ENCODE measurements at places on chromosomes 1 and 21.

GRCh38 chr21:39616211-39616772 lies 3.6 kb downstream of the B3GALT5 start:
- DNase-seq = no peak

- DNase-seq = no peak
These were observed 91.4 kb downstream of the TAS1R2 start for GRCh38 chr1:18768086-18768485.

GRCh38 chr1:115428256-115428655 lies 90.2 kb upstream of the NGF start:
- DNase-seq = no peak

DNA sequence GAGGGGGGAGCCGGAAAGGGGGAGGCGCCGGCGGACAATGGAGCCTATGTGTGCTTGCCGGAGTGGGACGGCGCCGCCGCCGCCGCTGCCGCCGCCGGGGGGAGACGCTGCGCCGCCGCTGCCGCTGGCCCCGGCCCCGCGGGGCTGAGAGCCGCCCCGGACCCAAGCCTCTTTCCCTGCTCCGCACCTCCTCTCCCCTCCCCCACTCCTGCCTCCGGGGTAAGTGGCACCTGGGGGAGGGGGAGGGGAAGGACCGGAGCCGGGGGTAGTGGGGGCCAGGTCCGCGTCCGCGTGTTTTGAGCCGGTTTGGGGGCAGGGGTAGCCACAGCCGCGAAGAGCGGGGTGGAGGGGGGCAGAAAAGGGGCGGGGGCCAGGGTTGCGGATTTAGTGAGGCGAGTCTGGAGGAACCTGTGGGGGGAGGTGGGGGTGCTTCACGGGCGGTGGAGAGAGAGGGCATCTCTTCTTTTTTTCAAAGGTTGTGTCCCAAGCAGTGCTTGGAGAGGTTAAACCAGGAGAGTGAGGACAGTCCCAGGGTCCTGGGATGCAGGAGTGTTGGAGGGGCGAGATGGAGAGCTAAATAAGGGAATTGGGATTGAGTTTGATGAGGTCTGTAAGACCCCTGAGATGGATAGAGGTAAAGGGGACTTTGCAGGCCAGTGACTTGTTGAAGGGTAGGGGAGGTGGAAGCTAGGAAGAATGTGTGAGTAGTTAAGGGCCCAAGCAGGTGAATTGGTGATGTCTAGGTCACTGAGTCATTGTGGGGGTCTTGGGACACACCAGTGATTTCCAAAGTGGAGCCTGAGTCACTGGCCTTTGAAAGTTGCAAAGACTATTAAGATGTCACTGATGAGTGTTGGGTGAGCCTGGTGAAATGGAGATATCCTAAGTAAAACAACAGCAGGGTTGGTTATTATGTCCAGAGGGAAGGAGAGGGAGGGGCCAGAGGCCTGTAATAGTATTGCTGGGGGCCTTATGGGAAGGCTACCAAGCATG lies 59.1 kb downstream of the BCL9 start:
- DNase-seq = no peak

DNA sequence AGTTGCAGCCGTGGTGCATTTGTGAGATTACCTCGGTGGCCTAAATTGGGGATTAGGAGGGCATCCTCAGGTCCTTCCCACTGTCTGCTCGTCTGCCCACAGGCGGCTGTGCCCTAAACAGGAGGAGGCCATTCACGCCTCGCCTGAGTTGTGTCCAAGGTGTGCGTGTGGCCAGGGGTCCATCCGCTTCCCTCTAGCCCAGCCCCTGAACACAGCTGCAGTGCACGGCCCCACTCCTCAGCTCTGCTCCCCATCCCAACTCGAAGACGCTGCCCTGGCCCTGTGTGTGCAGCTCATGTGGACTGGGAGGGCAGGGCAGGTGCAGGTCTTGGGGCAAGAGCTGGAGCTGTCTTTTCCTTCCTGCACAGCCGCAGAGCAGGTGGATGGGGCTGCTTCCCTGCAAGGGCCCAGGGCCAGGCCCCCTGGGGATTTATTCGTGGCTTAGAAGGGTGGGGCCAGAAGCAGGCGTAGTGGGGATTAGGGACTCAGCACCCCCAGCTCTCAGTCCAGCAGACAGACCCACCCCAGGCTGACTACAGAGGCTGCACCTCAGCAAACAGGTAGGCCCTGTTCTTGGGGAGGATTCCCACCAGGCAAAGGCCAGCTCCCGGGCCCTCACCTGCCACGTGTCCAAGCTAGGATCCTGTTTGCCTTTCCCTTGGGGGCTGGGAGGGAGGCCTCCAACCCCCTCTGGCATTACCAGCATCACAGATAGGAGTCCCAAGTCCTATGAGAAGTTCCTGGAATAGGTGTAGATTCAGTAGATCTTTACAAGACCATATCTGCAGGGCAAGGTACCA lies 4.3 kb downstream of the GUK1 start:
- no peak for DNase-seq

- DNase-seq = no peak
These were observed 133.1 kb downstream of the TNNI3K start for GRCh38 chr1:74368335-74368734.

DNA sequence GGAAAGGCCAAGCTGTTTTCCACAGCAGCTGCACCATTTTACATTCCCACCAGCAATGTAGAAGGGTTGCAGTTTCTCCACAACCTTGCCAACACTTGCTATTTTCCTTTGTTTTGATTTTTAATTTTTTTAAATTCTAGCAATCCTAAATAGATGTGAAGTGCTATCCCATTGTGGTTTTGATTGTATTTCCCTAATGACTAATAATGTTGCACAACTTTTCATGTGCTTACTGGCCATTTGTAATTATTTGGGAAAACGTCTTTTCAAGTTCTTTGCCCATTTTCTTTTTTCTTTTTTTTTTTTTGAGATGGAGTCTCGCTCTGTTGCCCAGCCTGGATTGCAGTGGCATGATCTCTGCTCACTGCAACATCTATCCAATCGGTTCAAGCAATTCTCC lies 53.9 kb downstream of the VCAM1 start:
- no peak for DNase-seq

- no peak for DNase-seq
These were observed 31.9 kb downstream of the SERINC2 start for GRCh38 chr1:31444725-31445448.

DNA sequence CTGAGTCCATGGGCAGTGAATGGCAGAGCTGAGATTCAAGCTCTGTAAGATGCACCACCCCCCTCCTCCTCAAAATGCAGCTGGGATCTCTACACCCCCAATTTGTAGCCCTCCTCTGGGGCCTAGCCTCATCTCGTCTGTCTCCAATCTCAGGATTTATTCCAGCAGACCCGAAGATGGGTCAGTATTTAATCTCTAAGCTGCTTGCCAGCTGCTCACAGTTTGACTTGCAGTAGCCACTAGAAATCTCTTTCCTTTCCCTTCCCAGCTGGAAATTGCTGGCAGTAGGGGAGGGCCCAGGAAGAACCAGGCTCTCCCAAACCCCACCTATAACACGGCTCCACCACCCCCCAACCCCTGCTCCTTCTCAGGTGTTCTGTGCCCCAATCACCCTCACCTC lies 1.5 kb downstream of the LACTBL1 start:
- DNase-seq = no peak

DNA sequence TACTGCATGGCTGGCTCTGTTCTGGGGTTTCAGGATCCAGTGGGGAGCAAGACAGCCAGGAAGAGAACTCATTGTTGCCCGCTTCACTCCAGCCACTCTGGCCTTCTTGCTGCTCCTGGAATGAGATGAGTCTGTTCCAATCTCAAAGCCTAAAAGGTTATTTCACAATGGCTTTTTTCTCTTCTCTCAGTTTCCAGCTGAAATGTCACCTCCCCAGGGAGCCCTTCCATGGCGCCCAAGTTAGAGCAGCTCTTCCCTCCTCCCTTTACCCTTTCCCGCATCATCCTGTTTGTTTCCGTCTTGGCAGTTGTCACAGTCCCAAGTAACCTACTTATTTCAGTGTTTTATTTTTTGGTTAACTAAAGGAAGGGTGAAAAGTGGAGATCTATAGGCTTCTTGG lies 15.8 kb downstream of the PLA2G2A start:
- DNase-seq = no peak

- no peak for DNase-seq
These were observed 852.9 kb upstream of the ADGRL4 start for GRCh38 chr1:79859212-79859948.

DNA sequence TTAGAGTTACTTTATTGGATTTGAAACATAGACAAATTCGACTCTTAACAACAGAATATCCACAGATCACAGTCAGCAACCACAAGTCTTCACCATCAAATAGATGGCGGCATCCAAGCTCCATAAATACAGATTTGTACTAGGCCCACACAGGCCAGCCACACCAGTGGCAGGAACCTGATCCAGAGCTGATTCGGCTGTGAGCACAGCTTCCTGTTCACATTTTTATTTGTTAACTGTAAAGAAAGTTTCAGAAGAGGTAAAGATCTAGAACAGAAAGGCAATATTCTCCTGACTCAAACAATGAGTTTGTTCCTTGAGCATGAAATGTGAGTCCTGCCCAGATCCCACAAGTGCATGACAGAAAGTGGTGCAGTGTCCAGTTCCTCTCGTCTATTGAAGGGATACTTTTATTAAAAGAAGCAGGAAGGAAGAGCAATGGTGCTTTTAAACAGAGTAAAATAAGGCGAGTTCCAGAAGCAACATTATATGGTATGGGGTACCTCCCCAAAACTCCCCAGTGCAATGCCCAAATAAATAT lies 205.8 kb downstream of the SLC45A1 start:
- no peak for DNase-seq

DNA sequence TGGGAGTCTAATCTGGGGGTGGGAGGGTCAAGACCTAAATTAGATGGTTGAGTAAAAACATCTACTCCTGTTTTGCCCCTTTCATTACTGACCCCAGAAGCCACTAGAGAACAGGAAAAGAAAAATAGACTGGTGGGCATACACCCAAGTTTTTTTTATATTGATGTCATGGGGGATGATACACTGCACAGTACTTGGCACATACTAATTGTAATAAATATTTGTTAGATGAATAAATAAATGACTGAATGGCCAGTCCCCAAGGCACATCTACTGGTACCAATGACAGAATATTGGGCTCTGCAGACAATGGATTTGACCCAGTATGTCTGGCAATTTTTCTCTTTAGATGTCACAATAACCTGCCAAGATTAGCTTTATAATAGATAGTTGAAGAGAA lies 36.8 kb upstream of the PTBP2 start:
- no peak for DNase-seq

DNA sequence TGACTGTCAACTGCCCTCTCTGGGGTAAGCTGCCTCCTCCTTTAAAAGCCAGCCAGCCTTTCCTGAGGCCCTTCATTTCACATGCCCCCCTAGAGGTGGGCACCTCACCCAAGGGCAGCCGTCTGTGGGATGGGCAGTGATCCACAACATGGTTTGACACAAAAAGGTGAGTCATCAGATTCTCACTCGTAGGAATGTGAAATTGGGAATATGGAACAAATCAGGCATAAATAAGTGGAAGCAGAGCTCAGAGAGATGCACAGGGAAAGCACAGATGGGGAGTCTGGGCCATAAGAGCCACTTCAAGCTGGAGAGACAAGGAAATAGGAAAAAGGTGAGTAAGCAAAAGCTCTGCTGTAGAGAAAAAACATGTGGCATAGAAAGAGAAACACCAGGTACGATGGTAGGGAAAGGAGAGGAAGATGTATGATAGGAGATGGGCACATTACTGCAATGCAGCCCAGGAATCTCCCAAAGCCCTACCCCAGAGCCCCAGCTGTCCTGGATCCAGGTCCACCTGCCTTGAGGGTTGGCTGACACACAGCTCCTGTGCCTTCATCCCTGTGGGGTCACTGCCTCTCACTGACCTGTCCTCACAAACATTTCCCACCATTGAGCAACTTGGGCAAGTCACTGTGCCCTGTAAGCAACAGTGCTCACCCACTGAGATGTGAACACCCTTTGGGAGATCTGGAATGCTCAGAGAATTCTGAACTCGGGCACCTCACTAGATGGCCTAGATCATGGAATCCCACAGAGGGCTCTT lies 86.6 kb downstream of the ASTN1 start:
- DNase-seq = no peak

GRCh38 chr1:227136210-227136820 lies 182.0 kb downstream of the CDC42BPA start:
- DNase-seq = no peak

- no peak for DNase-seq
These were observed 23.9 kb downstream of the RAB3B start for GRCh38 chr1:51966559-51966958.

DNA sequence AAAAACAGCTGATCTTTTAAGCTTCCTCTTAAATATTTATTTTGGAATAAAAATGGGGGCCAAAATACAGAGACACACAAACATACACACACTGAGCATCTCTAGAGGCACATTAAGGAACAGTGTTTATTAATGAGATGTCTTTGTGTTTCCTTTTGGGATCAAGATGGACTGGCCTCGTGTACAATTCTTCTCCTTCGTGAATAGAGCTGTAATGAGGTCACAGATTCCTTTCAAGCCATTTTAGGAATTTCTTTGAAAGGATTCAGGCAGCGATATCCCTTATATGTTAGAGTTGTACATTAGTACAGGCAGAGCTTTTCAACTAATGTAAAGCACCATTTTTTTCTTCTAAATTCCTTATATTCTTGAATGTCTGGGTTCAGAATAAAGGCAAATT lies 295.7 kb downstream of the CHRM3 start:
- DNase-seq = no peak

DNA sequence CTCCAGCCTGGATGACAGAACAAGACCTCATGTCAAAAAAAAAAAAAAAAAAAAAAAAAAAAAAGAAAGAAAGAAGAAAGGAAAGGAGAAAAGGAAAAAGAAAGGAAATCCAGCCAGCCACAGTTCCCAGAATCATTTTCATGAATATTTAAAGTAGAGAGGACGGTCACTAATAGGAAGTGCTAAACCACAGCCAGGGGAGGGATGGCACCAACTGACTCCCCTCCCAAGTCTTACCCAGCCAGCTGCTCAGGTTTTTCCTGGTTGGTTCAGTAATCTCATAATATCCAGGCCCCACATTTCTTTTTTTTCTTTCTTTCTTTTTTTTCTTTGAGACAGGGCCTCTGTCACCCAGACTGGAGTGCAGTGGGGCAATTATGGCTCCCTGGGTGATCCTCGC lies 63.9 kb upstream of the AK4 start:
- DNase-seq = no peak

DNA sequence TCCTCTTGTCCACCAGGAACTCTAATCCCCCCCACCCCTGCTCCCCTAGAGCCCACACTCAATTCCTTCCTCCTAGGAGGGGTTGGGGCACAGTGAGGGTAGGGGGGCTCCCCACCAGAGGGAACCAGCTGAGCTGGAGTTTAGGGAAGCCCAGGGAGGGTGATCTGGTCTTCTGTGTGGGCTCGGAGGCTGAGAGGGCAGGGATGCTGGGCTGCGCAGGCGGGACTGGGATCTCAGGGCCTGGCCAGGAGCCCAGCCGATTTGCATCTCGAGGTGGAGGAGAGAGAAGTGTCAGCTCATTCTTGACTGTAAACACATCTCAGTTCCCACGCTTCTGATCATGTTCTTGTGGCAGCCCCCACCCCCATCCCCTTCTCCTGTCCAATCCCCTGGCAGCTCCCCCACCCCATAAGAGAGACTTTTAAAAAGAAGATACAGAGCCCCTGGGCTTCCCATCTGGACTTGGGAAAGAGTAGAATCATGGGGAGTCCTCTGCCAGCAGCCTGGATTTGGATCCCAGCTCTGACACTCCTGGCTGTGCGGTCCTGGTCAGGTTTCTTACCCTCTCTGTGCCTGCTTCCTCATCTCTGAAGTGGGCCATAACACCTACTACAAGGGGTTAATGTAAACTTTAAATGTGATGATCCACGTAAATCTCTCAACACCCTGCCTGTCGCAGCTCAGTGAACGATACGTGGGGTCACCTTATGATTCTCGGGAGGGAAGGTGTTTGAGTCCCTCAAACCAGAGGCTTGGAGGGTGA lies 6.6 kb downstream of the PEAR1 start:
- no peak for DNase-seq

Measured in left renal cortex interstitium (tissue), 4 donors.